ENCODE measurements at places on chromosomes 6 and 20.
A peak's percentile ranks its signal among the peaks of the same experiment; 100 is the strongest.

GRCh38 chr6:168834042-168834587, 393.1 kb downstream of the SMOC2 start:
- no peak for DNase-seq

GRCh38 chr6:159959976-159960384, 8.9 kb upstream of the IGF2R start:
- DNase-seq: no peak

- DNase-seq: no peak
Observed at GRCh38 chr6:53433261-53433950, 84.7 kb upstream of the ELOVL5 start.

GRCh38 chr6:5438922-5439584, 177.7 kb downstream of the FARS2 start:
- DNase-seq: no peak

- DNase-seq: no peak
Observed at GRCh38 chr6:9064156-9064555, 628.8 kb upstream of the SLC35B3 start.

DNA sequence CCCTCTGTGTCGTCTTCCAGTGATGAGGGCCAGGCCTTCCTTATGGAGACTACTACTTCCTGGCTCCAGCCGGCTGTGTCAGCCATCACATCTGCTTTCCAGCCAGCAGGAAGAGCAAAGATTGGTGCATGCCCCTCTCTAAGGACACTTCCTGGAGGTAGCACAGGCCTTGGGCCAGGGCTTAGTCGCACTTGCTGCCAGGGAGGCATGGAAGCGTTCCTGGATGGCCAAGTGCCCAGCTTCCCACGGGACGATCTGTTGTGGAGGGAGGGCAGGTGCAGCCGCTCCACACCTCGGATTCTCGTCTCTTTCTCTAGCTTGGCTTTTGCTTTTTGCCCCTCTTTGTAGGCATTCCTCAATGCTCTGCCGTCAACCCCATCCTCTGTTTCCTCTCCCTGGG, 11.9 kb downstream of the ERMARD start:
- DNase-seq: no peak

DNA sequence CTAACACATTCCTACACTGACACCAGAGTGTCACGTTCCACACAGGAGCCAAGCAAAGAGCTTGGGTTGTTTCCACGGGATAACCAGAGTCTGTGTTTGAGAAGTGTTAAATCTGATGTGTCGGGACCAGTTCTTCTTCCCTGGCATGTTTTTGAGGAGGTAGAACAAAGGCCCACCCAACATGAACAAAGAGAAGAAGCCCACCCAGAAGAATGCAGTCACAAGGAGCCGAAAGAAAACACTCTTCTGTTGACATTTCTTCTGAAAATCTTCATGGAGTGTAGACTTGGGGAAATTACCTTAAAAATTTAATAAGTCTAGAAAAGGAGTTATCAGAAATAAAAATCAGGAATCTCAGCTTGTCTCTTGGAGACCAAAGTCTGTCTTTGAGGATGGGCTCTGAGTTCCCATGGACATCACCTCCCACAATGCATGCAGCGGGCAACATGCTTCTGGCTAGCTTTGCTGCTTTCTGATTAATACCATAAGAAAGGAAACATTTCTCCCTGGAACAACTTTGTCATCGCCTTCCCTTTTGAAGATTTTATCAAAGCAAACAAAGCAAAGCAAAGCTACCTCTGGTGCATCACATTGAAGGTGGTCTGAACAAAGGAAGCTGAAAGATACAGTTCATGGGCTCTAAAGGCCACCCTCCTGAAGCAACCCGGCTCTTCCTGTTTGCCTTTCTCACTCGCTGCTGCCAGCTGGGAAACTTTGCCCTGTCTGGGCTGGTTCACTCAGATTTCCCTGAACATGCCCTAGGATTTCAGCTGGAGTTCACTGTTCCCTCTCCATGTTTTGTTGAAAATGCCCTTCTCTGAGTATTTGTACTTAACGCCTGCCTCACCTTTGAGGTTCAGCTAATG, 448.1 kb downstream of the KIF16B start:
- DNase-seq: no peak

DNA sequence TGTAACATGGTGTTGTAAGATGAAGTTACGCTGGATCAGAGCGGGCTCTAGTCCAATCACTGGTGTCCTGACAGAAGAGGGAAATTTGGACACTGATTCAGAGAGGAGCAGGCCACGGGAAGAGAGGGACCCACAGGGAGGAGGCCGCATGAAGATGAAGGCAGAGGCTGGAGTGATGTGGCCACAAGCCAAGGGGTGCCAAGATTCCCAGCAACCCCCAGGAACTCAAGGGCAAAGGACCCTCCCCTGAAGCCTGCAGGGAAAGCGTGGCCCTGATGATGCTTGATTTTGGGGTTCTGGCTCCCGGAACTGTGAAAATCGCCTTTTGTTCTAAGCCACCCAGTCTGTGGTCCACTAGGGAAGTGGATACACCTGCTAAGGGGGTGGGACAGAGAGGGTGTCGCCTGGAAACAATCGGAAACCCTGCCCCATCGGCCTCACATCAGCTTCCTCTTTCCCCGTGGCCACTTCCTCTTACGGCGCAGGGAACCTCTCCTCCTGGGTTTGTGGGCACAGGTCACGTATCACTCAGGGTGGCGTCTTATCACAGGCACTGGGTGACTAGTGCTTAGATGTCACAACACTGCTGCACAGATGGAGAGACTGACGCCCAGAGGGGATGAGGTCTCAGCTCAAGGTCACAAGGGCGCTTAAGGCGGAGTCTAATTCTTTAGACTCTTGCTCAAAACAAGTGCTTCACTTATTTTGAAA, 58.0 kb downstream of the SULF2 start:
- DNase-seq: peak; percentile 15

- DNase-seq: no peak
Observed at GRCh38 chr6:21891080-21891479, 297.5 kb downstream of the SOX4 start.

DNA sequence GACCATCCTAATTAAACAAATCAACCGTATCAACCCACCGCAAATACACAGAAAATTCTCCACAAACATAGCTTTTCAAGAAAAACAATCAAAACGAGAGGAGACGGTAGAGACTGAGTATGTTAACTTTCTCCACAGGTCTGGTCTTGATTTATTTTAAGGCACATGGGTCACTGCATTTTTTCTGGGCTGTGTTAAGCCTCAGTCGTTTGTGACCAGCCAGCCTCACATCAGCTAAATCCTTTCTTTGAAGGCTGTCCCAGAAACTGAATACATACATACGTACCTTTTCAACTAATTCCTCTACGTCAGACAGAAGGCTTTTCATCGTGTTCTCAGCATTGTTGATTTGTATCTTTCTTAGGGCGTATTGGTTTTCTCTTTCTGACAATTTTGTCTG, 69.4 kb downstream of the LAMA4 start:
- no peak for DNase-seq

DNA sequence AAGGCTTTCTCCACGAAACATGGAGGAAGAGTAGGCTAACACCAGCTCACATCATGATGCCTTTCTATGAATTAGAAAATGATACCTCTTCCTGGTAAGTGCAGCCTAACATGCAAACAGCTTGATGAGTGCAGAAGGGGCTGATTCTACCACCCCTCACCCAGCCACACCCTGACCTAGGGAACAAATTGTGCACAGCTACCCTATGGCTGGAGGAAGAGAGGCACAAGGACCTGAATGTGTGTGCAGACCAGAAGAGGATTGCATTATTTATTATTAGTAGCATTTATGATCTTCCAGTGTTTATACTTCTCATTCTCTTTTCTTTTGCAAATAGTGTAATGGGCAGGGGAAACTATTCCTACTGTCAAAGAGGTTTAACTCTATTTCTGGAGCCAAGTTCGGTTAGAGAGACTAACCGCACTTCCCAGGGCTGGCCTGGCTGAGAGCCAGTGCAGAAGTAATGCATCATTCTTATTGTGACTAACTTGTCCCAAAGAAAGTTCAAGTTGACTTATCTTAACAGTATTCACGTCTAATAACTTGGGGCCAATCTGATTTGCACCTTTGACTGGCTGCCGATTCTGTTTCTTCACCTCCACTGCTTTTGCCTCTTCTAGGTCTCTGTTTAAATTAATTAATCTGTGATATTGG, 237.5 kb downstream of the CD83 start:
- DNase-seq: no peak

GRCh38 chr6:109088995-109089394, 5.7 kb downstream of the SESN1 start:
- DNase-seq: no peak

DNA sequence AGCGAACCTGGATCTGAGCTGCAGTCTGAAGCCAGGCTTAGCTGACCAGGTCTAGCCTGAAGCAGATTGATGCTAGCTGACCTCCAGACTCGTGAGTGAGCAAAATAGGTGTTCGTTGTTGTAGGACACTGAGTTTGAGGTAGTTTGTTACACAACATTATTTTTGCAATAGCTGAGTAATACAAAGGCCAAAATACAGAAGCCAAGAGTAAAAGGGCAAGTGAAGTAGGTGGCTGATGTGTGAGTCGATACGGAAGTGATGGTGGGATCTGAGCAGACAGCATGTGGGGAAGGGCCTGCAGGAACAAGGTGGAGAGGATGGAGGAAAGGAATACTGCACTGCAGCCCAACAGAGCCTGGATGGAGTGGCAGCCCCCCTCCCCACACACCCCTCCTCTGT, 8.5 kb upstream of the SPATS1 start:
- DNase-seq: no peak

DNA sequence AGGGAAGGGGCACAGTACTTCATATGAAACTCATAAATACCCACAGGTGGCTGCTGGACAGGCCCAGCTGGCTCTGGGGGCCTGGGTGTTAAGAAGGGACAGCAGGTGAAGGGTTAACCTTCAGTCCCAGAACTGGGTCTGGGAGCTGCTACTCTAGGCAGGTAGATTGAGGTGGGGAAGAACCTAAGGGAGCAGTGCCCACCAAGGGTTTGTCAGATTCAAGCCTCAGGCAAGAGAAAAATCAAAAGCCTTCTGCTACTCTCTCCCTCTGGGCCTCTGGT, 5.6 kb downstream of the RPL10A start:
- no peak for DNase-seq

GRCh38 chr20:875115-875514, 41.0 kb downstream of the ANGPT4 start:
- DNase-seq: no peak

- no peak for DNase-seq
Observed at GRCh38 chr6:145882121-145882531, 67.5 kb upstream of the FBXO30 start.

DNA sequence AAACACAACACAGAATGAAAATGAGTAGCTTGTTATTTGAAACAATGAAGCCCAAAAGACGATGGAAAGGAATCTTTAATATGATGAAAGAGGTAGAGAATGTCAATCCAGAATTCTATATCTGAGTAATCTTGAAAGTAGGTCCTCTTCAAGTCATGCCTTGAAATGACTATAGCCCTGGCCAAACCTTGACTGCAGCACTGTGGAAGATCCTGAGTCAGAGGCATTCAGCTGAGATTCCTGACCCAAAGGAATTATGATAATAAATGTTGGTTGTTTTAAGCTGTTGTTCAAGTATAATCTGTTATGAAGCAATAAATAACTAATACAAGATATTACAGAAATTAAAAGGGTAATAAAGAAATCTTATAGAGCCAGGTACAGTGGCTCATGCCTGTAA, 64.8 kb downstream of the IBTK start:
- no peak for DNase-seq

GRCh38 chr6:52576054-52576391, 837 bp downstream of the TRAM2 start:
- no peak for DNase-seq

- DNase-seq: no peak
Observed at GRCh38 chr6:107264357-107264840, 149.1 kb upstream of the BEND3 start.

DNA sequence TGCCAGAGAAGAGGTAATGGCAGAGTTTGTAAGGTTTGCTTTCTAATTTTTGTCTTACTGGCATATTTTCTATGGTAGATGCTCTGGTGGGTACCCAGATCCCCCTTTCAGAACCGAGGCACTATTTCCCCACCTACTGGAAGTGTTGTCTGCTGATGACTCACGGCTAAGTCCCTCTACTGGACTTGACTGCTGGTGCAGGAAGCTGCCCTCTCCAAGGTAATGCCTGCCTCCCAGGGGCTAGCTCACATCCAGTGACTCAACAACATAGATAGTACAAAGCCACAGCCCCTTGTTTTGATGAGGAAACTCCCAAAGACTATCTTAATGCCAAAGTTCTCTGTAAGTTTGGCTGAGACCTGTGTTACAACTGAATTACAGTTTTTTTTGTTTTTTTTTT, 285.4 kb upstream of the FLRT3 start:
- DNase-seq: no peak

- DNase-seq: no peak
Observed at GRCh38 chr20:20395903-20396568, 28.1 kb downstream of the INSM1 start.

GRCh38 chr6:167093922-167094432, 28.9 kb upstream of the CCR6 start:
- DNase-seq: peak; percentile 53

DNA sequence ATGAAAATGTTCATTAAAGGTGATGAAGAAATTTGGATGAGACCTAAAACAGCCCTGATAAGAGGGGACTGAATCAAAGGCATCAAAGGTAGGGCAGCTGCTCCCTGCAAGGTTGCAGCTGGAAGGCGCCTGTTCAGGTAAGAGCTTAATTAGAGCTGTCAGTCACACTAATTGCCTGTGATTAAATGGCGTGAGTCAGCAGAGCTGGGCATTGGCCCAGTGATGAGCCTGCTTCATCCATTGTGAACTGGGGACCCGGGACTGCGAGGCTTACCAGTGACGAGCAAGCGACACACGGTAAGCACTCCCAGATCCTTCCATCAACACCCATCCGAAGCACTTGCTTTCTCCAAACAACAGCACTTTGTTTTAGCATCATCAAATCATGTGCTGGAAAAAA, 621.5 kb upstream of the CDH4 start:
- DNase-seq: no peak

DNA sequence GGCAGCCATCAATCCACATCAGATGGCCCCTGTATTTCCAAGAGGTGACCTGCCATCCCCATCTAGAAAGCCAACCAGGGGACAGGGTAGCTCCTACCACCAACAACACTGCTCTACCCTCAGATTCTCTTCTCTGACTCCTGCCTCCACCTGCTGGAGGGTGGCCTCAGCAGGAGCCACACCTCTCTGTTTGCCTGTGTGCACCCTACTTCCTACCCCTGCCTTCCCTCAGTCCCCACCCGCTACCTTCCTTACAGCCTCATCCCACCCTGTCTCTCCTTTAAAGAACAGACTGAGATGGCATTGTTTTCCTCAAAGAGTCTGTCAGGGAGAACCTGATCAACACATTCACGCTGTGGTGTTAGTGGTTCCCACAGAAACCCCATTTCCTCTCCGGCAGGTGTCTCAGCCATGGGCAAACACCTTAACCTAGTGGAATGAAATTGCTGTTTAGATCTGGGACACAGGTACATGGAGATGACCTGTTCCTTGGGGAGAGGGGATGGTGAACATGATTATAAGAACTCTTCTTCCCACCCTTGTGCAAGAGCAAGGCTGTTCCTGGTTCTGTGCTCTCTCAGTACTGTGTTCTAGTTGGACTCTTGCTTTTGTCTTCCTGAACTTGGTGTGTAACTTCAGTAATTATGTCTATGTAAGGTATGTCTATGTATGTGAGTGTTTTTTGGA, 1.8 kb downstream of the ENTPD6 start:
- DNase-seq: no peak

Measured in stimulated activated CD8-positive, alpha-beta memory T cell treated with anti-CD3 and anti-CD28 coated beads, Interleukin-4, amount 100 ng/mL, for 4 hours (primary cell).